ENCODE measurements at places on chromosomes 1 and 21. TPM values are rescaled to one million over a fixed set of nuclear protein-coding genes. Genes with fewer than 3 reads are reported as not detected.

Gene GJA8
- total RNA-seq: not detected

Gene KDF1
- 27.2 TPM for total RNA-seq

Gene CORT
- total RNA-seq: 0.78 TPM

Gene ALPL
- not detected for total RNA-seq

Gene CLCA1
- total RNA-seq: 0.14 TPM

Gene HPDL
- 8.5 TPM for total RNA-seq

Gene TSTD1
- total RNA-seq: 112 TPM

Gene AIM2
- total RNA-seq: not detected

Gene GPR25
- total RNA-seq: not detected

Gene SLC44A3
- 11.7 TPM for total RNA-seq

Gene RHBG
- 0.14 TPM for total RNA-seq

Gene KCNJ9
- total RNA-seq: not detected

Gene BEND5
- 0.07 TPM for total RNA-seq

Gene TNFRSF18
- 0.98 TPM for total RNA-seq

Gene PPOX
- total RNA-seq: 14.7 TPM

Gene UCHL5
- total RNA-seq: 26.2 TPM

Gene PDZK1IP1
- total RNA-seq: 2.5 TPM

Gene CLDN17
- total RNA-seq: 0.56 TPM

Gene RXFP4
- not detected for total RNA-seq

Gene MAPKAPK2
- total RNA-seq: 38.1 TPM

Gene IRF6
- total RNA-seq: 195 TPM

Gene ETNK2
- 17.7 TPM for total RNA-seq

Gene KCNJ6
- 0.09 TPM for total RNA-seq

Gene FNDC5
- total RNA-seq: not detected

Gene CDKN2C
- total RNA-seq: 6.4 TPM

Gene DENND2C
- 13.0 TPM for total RNA-seq

Gene FNDC10
- total RNA-seq: 5.6 TPM

Gene HTR1D
- total RNA-seq: 0.07 TPM

Gene ESRRG
- not detected for total RNA-seq

Gene PYCR2
- 63.7 TPM for total RNA-seq

Gene MRAP
- not detected for total RNA-seq

Gene DNTTIP2
- total RNA-seq: 38.4 TPM

Gene PPIAL4G
- not detected for total RNA-seq

Gene CENPF
- total RNA-seq: 39.8 TPM

Gene AGBL4
- total RNA-seq: not detected

Gene PANK4
- total RNA-seq: 31.5 TPM

Gene PEAR1
- total RNA-seq: 5.0 TPM

Gene ARTN
- total RNA-seq: 43.2 TPM

Gene ARHGEF16
- total RNA-seq: 24.5 TPM

Gene RGS1
- not detected for total RNA-seq

Gene DYRK1A
- 25.4 TPM for total RNA-seq

Data from airway epithelial cell (primary cell).